ENCODE measurements at places on chromosomes 5 and 9.

- no peak for DNase-seq
Measured at GRCh38 chr5:173232499-173233346, 2.3 kb downstream of the NKX2-5 start.

- peak; percentile 11 for DNase-seq
Measured at GRCh38 chr5:93280518-93280917, 300.5 kb downstream of the NR2F1-AS1 start.

DNA sequence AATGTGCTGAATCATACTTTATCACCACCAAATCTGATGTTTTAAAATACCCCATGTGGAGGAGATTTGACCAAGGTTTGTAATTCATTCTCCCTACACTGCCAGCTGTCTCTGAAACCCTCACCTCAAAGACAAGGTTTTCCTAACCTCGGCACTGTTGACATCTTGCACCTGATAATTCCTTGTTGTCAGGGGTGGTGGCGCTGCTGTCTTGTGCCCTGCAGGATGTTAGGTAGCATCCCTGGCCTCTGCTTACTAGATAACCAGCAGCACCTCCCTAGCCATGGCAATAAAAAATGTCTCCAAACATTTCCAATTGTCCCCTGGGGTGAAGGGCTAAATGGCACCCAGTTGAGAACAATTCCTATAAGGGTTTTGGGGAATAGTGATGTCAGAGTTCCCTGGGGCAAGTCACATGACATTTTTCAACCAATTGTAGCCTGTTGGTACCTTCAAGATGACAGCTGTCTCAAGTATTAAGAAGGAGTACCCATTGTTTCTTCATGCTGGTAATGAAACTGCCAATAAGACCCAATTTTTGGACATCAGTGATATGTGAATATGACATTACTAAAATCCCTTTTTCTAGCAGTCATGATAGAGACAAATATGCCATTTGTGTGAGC is 160.6 kb upstream of the PLCXD3 start:
- no peak for DNase-seq

GRCh38 chr9:38437193-38437823 is 13.1 kb upstream of the IGFBPL1 start:
- DNase-seq = no peak

DNA sequence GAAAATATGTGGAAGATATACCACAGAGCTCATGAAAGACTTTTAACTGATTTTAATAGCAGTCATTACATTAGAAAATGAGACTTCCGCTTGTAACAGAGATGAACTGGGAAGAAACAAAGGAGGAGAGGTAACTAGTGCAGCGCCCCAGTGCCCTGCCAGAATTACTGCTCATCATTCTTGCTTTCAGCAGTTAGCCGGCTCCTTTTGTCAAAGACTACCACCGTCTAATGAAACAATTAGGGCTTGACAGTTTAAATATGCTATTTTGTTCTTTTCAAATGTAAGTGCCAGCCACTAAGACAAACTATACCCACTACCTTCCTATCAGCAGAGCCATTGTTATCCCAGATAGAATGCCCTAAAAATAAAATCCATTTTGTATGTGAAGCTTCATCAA is 328.4 kb downstream of the EFNA5 start:
- peak; percentile 21 for DNase-seq

DNA sequence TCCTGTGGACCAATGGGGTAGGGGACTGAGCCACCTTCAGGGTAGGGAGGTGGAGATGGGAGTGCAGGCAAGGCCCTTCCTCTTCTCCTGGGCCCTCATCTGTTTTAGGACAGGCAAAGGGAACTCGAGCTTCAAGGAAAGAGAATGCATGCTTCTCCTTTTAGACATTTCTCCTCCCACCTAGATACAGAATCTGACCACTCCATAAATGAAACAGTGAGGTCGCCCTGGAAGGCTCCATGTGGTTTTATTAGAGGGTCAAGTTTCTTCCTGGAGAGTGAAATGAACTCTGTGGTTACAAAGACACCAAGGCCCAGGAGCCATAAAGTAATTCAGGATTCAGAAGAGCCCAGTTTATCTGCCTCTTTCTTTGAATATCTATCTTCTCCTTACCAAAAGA is 14.9 kb downstream of the LHFPL2 start:
- DNase-seq = no peak

- no peak for DNase-seq
Measured at GRCh38 chr5:56152437-56152836, 80.7 kb downstream of the ANKRD55 start.

DNA sequence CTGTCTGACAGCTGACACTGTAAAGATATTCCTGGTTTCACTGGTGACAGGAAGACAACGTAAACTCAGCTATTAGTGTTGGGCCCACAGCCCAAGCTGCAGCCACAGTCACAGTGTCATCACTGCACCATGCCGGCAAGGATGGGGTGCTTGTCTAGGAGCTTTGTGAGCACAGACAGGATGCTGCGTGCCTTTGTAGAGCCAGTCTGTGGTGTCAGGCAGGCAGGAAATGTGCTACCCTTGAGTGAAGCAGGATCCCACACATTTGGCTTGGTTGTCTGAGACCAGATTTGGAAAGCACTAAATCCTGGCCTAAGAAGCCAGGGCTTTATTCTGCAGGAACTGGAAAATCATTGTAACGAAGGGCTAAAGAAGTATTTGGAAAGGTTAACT is 121.6 kb upstream of the ADAMTS16 start:
- DNase-seq = no peak

All from NCI-H2081 (cell line).